ENCODE measurements at places on chromosomes 7 and 10. TPM values are rescaled to one million over a fixed set of nuclear protein-coding genes. Genes with fewer than 3 reads are reported as not detected.

The GTF2IRD1 gene
- total RNA-seq: 15.8 TPM

The MOGAT3 gene
- not detected for total RNA-seq

GRCh38 chr10:12609435-12609834 lies 260.1 kb downstream of the CAMK1D start:
- no peak for DNase-seq

- no peak for DNase-seq
Measured at GRCh38 chr7:130894909-130895750, 161.1 kb upstream of the KLF14 start.

GRCh38 chr10:83990126-83990525 lies 149.2 kb upstream of the GHITM start:
- no peak for DNase-seq

DNA sequence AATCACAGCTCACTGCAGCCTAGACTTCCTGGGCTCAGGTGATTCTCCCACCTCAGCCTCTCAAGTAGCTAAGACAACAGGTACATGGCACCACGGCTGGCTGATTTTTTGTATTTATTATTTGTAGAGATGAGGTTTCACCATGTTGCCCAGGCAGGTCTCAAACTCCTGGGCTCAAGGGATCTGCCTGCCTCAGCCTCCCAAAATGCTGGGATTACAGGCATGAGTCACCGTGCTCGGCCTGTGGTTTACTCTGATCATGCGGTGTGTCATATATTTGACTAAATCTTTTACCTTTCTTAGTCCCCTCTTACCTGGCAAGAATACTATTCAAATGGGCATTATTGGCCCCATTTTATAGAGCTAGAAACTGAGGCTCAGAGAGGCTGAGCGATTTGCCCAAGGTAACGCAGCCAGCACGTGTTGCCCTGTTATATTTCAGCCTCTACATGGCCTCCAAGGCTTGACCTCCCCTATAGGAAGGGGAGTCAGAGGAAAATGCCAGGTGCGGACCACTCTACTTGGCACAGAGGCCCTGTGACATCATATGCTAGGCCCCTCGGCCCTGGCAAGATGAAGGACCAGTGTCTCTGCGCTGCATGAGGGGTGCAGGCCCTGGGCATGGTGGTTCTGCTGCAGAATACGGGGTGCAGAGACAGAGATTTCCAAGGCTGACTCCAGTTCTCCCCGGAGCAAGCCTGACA lies 8.2 kb downstream of the ZCCHC24 start:
- DNase-seq: no peak

- DNase-seq: no peak
Measured at GRCh38 chr7:54882694-54883093, 123.7 kb upstream of the SEC61G start.

DNA sequence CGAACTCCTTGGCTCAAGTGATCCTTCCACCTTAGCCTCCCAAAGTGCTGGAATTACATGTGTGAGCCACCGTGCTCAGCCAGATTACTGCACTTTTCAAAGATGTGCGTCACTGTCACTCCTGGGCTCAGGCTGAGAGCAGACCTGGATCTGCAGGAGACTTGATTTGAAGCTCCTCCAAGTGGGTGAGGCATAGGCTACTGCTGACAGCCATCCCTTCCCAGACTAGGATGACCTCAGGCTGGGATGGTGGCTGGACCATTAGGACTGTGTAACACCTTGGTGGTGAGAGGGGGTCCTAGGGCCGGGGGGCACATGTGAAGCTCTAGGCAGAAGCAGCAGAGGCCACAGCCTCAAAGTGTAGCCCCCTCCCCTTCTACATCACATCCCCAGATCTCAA lies 8.2 kb upstream of the SRRM3 start:
- DNase-seq: no peak

DNA sequence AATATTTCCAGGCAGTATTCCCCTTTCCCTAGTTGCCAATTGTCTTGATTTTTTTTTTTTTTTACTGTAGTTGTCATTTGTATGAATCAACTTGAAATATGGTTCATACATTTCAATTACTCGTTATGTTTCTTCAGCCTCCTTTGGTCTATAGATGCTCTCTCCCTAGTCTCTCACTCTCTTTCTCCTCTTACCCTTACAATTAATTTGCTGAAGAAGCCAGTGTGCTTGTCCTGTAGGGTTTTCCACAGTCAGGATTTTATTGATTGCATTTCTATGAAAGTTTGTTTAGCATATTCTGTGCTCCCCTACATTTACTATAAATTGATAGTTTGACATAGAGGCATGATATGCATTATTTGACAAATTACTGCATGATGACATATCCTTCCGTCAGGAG lies 112.0 kb upstream of the PRKCQ start:
- no peak for DNase-seq

GRCh38 chr7:69922026-69922803 lies 323.9 kb downstream of the AUTS2 start:
- no peak for DNase-seq

All from left ventricle myocardium inferior (tissue), 1 donor.